ENCODE measurements at places on chromosomes 5 and 9.

DNA sequence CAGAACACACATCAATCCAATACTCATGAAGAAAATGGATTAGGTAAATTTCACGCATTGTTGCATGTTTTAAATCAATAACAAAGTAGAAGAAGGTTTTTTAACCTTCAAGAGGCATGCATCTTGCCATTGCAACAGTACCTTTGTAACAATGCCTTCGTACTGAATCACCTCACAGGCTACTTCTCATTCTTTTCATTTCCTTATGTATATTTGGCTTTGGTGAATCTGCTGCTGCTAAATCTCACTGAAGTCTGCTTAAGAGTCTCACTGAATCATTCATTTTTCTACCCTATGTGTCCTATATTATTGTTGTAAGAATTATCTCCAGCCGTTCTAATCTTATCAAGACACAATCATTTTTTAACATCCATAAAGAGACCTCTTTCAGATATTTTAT lies 152.5 kb downstream of the CDH10 start:
- no peak for DNase-seq

DNA sequence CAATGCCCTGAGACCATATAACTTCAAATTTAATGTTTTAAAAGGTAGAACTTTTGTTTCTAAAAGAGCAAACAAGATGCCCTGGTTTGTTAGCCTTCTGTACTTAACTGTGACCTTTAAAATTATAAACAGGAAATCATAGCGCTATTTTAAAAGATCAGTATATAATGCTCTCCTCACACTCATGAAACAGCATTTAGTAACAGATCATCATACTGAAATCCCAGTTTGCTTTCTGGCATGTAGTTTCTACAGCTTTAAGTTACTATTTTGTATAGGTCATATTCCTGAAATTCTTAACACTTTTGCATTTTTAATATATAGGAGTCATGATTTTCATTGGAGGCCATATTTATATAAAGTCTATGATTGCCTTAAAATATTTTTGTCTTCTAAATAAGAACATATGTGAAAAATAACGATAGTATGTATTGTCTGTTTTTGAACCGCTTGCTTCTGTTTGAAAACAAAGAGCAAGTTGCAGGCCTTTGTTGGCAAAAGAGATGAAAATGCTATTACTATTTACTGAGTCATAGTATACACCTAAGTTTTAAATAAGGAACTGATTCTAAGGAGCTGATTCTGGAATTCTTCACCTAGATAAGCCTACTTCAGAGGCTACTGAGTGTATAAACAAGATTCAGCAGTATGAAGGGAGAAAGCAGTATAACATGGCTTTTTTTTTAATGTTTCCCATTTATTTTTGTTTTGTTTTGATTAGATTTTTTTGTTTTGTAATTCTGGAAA lies 20.5 kb downstream of the SRFBP1 start:
- DNase-seq, result no peak

- DNase-seq, result no peak
Measured at GRCh38 chr9:95143591-95144561, 173.6 kb downstream of the FANCC start.

GRCh38 chr5:17897776-17898175 lies 263.5 kb downstream of the TAF11L14 start:
- DNase-seq, result no peak

DNA sequence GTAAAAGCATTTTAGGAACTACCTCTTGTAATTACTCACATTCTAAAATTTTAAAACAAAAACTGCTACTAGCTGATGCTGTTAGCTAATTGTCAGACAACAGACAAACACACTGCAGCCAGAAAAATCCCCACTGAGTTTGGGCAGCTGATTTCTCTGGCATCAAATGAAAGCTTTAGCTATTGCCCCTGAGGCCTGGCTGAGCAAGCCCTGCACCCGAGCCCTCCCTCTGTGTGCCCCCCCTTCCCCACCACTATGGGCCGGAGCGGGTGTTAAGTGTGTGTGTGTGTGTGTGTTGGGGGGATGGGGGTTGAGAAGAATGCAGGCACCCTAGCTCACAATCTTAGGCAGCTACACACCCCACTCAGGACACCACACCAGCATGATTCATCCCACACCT lies 2.4 kb downstream of the NEUROG1 start:
- DNase-seq, result no peak

- DNase-seq, result no peak
Measured at GRCh38 chr5:39494534-39494933, 69.8 kb upstream of the DAB2 start.

DNA sequence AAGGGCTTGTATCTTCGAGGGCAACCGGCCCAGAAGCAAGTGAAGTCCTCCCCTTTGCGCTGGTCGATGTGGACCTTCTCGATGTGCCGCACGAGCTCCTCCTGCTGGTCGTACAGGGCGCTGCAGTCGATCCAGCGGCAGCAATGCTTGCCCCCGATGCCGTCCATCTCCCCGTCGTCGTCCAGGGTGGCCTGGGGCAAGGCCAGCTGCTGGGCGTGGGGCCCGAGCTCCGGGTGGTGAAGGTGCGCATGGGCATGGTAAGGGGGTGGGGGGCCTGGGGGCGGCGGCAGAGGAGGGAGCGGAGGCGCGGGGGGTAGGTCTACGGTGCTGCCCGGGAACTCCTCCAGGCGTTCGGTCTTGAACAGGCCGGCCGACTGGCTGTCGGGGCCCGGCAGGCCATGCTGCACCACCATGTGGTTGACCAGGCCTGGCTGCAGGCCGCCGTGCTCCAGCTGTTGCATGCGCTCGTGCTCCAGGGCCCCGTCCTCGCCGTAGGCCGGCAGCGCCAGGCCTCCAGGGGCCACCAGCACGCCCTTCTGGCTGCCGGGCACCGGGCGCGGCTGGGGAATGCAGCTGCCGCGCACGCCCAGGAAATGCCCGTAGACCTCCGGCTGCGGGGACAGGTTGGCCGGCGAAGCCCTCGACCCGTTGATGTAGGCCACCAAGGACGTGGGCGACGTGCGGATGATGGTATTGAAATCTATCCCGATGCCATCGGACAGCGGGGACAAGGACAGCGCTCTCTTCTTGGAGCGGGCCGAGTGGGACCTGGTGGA lies 181.8 kb downstream of the GLIS3 start:
- DNase-seq, result no peak

DNA sequence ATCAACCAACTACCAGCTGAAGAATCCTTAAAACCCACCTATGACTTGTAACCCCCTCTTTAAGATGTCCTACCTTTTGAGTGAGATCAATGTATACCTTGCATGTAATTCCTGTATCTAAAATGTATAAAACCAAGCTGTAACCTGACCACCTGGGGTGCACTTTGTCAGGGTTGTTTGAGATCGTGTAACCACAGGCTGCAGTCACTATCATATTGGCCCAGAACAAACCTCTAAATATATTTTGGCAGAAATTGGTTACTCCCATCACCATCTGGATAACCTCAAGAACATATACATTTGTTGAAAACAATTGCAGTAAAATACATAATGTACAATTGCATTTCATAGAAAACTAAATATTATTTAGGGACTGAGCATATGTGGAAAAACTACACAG lies 8.4 kb downstream of the CARNMT1 start:
- DNase-seq, result no peak

GRCh38 chr5:135057233-135057632 lies 23.2 kb upstream of the PITX1 start:
- DNase-seq, result no peak

DNA sequence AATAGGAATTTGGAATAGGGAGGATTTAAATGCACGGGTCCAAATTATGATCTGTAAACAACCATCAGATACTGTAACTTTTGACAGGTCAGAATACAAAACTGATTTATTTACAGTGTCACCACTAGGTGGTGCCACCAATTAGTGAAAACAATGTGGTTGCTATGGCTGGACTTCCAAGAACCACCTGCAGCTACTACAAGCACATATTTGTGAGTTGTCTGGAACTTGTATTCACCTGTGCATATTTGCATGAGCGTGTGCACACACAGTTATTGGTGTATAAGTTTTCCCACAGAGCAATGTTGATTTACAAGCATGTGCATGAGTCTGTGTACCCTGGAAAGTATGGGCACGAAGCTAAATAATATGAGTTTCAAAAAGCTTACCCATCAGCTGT lies 3.0 kb upstream of the HRCT1 start:
- peak; percentile 56 for DNase-seq

GRCh38 chr9:93138171-93138764 lies 4.2 kb upstream of the NINJ1 start:
- no peak for DNase-seq

- peak; percentile 75 for DNase-seq
Measured at GRCh38 chr9:75664597-75664996, 225.9 kb upstream of the PCSK5 start.

GRCh38 chr9:116319480-116319879 lies 165.9 kb downstream of the PAPPA start:
- DNase-seq, result no peak

- no peak for DNase-seq
Measured at GRCh38 chr9:37061768-37062167, 27.7 kb upstream of the PAX5 start.

DNA sequence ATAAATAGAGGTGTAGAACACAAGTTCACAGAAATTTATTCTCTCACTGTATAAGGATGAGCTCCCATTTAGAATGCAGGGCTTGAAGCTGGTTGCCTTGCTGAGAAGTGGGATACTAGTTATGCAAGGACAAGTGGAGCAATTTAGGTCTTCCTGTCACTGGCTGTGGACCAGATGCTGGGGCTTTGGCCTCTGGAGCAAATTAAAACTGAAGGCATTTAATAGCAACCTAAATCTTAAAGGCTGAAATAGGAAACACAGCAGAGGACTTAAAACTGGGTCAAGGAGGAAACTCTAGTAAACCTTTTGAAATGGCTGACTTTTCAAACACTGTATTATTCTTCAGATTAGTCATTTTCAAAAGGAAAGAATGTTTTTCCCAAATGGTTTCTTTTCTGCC lies 319.4 kb downstream of the RAB3C start:
- DNase-seq, result no peak

DNA sequence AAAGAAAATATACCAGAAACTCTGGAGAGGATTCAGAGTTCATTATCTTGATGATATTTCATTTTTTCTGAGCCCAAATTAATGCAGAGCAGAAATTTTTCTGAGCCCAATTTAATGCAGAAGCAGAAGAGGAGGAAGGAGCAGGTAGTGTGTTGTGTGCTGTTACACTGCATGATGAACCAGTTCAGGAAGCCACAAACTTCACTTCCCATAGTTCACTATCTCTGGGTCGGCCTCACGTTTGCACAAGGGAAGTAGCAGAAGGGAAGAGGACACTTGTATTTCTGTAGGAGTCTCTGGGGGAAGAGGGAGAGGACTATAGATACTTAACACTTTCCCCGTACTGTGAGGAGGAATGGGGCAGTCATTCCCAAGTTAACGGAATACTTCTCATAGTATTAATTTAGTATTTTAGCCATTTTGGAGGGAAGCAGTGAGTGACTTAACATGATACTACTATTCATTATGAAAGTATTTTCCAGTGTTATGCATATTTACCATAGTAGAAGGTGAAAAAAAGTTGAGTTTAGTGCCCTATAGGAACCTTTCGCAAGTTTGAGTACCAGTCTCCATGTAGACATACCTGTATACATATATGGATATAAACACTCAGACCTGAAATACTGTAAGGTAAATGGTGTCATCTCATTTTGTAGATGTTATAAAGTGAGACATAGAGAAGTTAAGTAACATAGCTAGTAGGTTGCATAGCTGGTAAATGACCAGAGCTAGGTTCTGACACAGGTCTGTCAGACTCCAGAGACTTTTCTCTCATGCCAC lies 30.0 kb downstream of the XPA start:
- DNase-seq, result no peak

DNA sequence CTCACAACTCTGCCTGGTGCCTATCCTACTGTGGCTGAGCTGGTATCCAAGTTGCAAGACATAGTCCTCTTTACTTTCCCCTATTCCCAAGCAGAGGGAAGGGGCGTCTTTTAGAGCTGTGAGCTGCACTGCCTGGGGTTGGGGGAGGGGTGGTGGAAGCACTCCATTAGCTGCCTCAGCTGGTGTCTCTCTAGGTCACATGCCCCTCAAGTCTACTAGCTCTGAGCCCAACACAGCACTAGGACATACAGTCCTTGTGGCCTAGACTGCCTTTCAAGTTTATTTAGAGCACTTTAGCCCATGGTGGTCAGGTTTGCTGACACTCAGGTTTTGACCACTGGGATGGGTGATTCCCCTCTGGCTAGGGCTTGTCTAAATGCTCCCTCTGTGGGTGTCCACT lies 54.7 kb downstream of the SREK1 start:
- DNase-seq, result no peak

DNA sequence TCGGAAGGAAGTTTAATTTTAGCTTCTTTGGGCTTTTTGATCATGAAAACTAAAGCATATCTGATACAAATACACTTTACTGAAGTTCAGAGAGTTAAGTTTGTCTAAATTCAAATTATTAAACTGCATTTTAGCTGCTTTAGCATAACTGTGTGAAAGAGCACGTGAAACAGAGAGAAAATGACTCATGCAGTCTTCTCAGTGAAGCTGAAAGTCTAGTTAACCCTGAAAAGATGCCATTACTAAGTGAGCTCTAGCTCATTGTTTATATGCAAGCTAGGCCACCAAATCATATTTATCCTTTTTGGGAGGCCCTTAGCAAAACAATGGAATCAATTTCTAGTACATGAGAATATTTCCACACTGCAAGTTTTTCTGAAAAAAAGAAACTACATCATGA lies 27.6 kb downstream of the TPD52L3 start:
- no peak for DNase-seq

DNA sequence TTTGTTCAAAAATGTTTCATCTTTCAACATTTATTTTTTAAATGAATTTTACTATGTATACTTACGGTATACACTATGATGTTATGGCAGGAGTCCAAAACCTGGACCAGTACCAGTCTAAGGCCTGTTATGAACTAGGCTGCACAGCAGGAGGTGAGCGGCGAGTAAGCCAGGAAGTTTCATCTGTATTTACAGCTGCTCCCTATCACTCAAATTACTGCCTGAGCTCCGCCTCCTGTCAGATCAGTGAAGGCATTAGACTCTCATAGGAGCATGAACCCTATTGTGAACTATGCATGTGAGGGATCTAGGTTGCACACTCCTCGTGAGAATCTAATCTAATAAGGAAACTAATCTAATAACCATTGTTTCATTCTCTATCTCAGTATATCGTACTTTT lies 715.5 kb upstream of the PTPRD start:
- no peak for DNase-seq

DNA sequence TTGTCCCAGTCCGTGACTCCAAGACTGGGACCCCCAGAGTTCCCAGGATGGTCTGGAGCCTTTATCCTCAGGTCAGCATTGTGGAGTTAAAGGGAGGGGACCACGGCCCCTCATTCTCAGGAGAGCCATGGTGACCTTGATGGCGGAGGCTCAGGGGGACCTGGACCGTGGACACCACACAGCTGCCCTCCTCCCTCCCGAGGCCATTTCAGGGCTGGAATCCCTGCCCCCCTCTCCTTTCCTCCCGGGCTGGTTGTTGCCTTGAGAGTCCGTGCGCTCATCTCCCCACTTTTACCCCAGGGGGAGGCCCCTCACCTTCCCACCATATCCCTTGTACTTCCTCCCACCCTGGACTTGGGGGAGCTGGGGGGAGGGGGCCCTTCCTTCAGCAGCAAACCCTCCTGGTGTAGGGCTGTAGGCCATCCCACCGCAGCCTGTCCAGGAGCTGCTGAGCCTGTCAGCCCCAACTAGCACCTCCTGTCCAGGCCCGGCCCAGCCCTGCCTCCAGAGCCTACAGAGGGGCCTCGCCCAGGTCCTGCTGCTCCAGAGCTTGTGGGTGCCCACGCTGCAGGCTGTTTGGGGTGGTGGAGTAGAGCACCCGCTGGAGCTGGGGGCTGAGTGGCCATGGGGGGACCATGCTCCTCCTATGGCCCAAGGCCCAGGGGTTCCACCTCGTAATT lies 14.3 kb upstream of the AJM1 start:
- no peak for DNase-seq

Data from NCI-H2029 (cell line).